ENCODE measurements at places on chromosomes 12 and 14.

DNA sequence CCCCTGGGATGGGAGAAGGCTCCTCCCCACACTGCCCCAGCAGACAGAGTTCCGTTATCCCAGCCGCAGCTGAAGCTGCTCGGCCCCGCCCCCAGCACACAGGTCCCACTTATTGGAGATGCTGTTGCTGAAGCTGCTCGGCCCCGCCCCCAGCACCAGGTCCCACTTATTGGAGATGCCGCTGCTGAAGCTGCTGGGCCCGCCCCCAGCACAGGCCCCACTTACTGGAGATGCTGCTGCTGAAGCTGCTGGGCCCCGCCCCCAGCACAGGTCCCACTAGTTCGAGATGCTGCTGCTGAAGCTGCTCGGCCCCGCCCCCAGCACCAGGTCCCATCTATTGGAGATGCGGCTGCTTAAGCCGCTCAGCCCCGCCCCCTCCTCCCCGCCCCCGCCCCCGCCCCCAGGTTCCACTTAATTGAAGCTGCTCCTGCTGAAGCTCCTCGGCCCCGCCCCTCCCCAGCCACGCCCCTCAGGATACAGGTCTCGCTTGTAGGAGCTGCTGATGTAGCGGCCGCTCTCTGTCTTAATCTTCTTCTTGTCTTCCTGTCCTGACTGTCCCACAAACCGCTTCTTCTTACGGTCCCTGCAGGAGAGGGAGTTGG is 12.0 kb downstream of the CFAP73 start:
- DNase-seq: no peak

DNA sequence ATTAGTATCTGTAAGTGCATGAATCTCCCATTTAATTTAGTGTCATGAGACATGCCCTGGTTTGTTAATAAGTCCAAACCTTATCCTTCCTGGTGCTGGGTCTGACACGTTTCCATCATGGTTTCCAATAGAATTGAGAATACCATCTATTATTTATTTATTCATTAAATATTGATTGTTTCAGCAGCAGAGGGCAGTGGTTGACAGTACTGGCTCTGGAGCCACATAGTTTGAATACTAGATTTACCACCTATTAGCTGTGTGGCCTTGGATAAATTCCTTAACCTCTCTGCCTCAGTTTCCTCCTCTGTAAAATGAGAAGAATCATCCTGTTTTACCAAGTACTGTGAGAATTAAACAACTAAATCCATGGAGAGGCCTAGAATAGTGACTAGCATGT is 941 bp upstream of the STAB2 start:
- DNase-seq: no peak

DNA sequence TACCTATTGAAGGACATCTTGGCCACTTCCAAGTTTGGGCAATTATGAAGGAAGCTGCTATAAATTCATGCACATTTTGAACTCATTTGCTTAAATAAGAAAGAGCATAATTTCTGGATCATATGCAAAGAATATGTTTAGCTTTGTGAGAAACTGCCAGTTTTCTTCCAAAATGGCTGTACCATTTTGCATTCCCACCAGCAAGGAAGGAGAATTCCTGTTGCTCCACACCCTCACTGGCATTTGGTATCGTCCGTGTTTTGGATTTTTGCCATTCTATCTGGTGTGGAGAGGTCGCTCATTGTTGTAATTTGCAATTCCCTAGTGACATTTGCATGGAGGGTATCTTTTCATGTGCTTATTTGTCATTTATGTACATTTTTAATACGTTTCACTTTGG is 339.3 kb downstream of the DAD1 start:
- DNase-seq: no peak

DNA sequence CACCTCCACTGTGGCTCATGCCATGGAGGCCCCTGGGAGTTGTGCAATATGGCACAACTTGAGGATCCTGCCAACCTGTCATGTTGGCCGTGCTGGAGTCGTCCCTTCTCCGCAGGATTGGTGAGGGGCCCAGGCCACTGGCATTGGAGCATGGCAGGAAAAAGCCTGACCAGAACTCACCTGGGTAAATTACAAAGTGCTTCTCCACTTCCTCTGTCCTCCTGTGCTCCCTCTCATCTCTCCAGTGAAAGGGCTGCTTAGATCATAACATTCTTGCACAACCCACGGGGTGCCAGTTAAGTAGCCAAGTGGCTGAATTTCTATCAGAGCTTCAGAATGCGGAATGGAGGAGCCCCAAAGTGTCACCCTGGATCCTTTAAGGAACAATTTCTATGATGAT is 381.0 kb downstream of the DPF3 start:
- no peak for DNase-seq

DNA sequence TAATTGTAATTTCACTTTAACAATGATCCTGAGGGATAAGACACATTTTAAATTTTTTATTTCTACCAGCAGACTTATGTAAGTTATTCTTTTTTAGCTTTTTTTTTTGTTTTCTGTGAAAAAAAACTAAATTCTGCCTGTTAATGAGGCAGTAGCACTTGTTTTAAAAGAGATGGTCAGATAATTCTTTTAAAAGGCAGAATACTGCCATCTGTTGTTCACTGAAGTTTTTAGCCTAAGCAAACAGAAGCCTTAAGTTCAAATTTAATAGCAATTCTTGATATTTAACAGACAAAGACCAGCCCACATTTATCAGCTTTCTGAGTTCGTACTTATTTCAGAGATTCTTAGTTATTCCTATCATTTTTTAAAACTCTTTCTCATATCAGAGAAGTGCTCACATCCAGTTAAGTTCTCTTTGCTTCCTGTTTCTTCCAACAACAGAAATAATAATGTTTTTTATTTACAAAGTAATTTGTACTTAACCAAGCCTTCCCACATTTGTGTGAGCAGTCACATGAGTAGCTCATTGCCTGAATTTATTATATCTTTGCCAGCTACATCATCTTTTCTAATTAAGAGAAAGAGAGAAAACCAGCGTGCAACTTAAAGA is 93.4 kb upstream of the SLCO1C1 start:
- DNase-seq: no peak

- DNase-seq: no peak
Observed at GRCh38 chr12:3624273-3624672, 128.6 kb downstream of the CRACR2A start.

DNA sequence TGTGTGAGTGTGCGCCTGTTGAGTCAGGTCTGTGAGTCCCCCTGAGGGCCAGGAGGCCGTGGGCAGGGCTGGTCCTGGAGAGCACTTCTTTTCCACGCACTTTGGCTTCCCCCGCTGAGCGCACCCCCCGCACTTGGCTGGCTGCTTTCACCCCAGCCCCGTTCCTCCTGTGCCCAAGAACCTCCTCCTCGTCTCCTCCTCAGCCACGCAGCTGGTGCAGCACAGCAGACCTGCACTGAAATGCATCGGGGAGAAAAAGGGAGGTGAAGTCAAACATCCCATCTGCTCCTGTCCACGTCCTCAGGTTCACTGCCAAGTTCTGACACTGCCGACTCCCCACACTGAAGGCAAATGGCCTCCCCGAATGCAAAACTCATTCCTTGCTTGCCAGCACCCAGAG is 362.7 kb upstream of the SFSWAP start:
- no peak for DNase-seq

DNA sequence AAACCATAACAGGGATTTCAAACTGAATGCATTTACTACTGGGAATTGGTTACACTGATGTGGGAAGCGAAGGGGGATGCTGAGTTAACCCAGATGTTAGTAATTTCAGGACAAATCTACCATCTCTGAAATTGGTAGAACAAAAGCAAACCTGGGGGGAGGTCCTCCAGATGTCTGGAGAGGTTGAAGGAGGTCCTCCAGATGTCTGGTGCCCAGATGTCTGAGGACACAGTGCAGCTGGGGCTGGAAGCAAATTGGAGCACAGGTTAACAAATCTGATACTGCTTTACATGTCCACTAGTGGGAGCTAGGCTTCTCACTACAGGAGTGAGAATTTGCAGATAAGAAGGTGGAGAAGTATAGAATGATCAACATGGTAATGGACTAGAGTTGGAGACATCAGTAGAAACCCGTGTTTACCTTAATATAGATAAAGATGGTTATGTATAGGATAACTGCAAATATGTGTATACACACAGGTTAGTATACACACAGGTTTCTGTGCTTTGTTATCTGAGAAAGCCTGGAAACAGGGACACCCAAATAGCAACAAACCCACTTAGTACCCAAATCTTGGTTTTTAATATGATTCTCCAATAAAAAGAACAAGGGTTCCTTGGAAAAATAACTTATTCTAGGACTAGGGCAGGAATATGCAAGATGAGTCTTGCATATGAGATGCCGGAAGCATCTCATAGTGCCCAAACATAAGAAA is 162.5 kb downstream of the C12orf50 start:
- no peak for DNase-seq

- DNase-seq: no peak
Observed at GRCh38 chr14:90045616-90046015, 16.2 kb upstream of the KCNK13 start.

DNA sequence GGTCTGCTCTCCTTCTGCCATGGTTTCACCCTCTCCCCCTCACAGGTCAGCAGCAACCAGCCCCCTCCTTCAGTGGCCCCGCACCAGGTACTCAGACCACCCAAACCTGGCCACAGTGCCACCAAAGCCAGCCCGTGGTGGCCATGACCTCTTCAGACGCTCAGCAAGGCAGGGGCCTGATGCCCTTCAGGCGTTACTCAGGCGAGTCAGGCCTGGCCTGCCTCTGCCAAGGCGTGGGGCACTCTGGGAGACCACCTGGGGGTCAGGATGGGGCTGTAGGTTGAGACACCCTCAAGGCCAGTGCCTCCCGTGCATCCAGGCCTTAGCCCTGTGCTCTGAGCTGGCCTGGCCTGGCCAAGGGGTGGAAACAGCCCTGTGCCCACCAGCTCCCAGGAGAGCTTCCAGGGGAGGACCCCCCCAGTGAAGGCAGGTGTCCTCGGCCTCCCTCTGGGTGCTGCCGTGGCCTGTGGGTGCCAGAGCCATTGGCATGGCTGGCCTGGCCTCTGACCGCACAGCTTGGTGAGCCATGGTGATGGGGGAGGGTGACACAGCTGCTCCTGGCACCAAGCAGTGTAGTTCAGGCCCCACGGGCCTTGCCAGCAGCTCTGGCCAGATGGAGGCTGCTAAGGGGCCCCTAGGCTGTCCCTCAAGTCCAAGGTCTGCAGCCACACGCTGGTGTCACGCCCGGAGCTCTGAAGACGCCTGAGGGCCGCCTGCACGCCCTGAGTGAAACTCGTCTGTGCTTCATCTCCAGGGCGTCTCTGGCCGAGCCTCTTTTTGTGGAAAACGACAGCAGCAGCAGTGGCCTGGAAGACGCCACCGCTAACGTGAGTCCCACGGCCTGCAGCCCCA is 15.1 kb downstream of the XRCC3 start:
- DNase-seq: no peak

DNA sequence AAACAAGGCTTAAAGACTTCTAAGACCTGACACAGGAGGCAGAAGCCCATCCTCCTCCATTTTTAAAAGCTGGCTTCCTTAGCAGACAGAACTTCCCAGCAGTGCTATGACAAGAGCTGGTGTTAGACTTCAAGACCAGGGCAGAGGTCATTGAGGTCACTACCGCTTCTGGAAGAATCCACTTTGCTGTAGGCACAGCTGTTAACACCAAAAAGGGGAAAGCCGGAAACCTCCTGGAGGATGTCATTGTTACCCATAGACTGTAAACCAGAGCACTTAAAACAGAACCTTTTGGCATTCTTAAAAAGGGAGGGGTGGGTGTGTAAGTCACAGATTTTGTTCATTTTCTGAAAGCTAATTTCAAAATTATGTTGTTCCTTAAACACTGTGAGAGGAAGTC is 445.7 kb downstream of the TMTC2 start:
- no peak for DNase-seq

DNA sequence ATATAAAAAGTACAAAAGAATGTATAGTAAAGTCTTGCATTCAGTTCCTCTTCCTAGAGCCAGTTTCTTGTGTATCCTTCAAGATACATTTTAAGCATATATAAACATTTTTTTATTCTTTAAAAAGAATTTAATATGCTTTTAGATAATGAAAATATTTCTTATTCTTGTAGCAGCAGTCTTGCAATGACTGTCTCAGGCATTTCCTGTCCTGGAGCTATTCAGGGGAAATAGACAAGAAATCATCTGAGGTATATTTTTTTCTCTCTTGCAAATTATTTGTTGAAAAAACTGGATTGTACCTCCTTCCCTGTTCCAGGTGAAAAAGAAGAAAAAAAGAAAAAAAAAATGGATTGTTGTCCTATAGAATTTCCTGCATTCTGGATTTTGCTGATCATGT is 17.0 kb upstream of the ERBB3 start:
- DNase-seq: no peak

- no peak for DNase-seq
Observed at GRCh38 chr14:87241018-87241768, 751.8 kb downstream of the GALC start.

DNA sequence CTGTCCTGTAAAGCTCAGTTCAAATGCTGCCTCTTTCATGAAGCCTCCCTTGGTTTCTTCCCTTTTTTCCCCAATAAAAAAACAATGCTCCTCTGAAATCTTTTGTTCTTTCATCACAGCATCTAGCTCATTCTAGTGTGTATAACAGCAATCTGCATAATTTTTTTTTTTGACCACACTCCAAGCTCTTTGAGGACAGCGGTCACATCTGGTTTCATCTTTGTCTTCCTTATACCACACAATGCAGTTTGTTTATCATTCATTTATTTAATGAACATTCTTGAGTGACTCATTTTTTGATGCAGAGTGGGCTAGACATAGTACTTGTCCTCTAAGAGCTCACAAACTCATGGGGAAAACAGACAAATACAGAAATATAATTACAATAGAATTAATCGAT is 7.3 kb downstream of the GNG2 start:
- DNase-seq: no peak
